Mesothelial cell of epicardium (in vitro differentiated cells): ENCODE measurements at places on chromosomes 7 and 10. TPM values are rescaled to one million over a fixed set of nuclear protein-coding genes. Genes with fewer than 3 reads are reported as not detected.

Gene EGFR
- 16.3 to 19.4 TPM (median 18.6 TPM) in 3 replicates for total RNA-seq

Gene RARRES2
- 24.9 to 26.4 TPM (median 26.2 TPM) in 3 replicates for total RNA-seq

Gene PPP1R3C
- total RNA-seq = 9.2 to 9.9 TPM (median 9.7 TPM) in 3 replicates

Gene TMEM213
- not detected in 3 replicates for total RNA-seq

Gene TFPI2
- 58.9 to 73.5 TPM (median 69.4 TPM) in 3 replicates for total RNA-seq

Gene HOXA6
- total RNA-seq = 43.7 to 45.6 TPM (median 44.4 TPM) in 3 replicates

Gene STOX1
- 2.5 to 3.0 TPM (median 2.6 TPM) in 3 replicates for total RNA-seq

Gene FXYD4
- total RNA-seq = not detected in 3 replicates

Gene PON1
- total RNA-seq = not detected in 3 replicates

Gene AOAH
- total RNA-seq = 0.40 to 0.89 TPM (median 0.45 TPM) in 3 replicates

Gene CUBN
- 0.90 to 1.8 TPM (median 1.5 TPM) in 3 replicates for total RNA-seq

Gene CDC14C
- total RNA-seq = 0.07 to 0.11 TPM in 2 of 3 replicates, not detected in the other

Gene GNAT3
- total RNA-seq = not detected in 3 replicates

Gene GRID2IP
- total RNA-seq = 1.4 to 1.5 TPM (median 1.5 TPM) in 3 replicates

Gene NKX1-2
- not detected in 3 replicates for total RNA-seq

Gene FRMD4A
- total RNA-seq = 41.7 to 45.0 TPM (median 42.4 TPM) in 3 replicates

Gene CALCR
- not detected in 3 replicates for total RNA-seq

Gene TRPV5
- total RNA-seq = 0.18 to 0.56 TPM (median 0.29 TPM) in 3 replicates

Gene CLCN1
- total RNA-seq = 0.07 to 0.16 TPM (median 0.11 TPM) in 3 replicates

Gene METTL27
- total RNA-seq = 7.9 to 11.4 TPM (median 8.7 TPM) in 3 replicates

Gene GPR37
- total RNA-seq = 4.7 to 5.0 TPM (median 4.8 TPM) in 3 replicates

Gene GPR85
- total RNA-seq = 1.8 to 2.2 TPM (median 2.1 TPM) in 3 replicates

Gene AVL9
- total RNA-seq = 36.8 to 39.6 TPM (median 38.5 TPM) in 3 replicates

Gene GSDME
- 9.3 to 10.2 TPM (median 9.8 TPM) in 3 replicates for total RNA-seq

Gene MYO1G
- 0.65 to 0.69 TPM (median 0.66 TPM) in 3 replicates for total RNA-seq

Gene PNLIPRP3
- not detected in 3 replicates for total RNA-seq

Gene MINDY4
- 10.8 to 11.6 TPM (median 11.3 TPM) in 3 replicates for total RNA-seq

Gene NRG3
- 0.42 to 0.74 TPM (median 0.57 TPM) in 3 replicates for total RNA-seq

Gene SPAM1
- total RNA-seq = not detected in 3 replicates

Gene FGFBP3
- 3.5 to 3.7 TPM (median 3.6 TPM) in 3 replicates for total RNA-seq

Gene CHRM2
- 40.9 to 47.7 TPM (median 41.6 TPM) in 3 replicates for total RNA-seq

Gene PKD1L1
- 0.18 to 0.38 TPM (median 0.36 TPM) in 3 replicates for total RNA-seq

Gene C10orf105
- 0.11 to 0.25 TPM (median 0.18 TPM) in 3 replicates for total RNA-seq

Gene ANKRD7
- total RNA-seq = not detected in 3 replicates

Gene SFTPA1
- total RNA-seq = not detected in 3 replicates

Gene POU6F2
- 8.1 to 9.2 TPM (median 8.6 TPM) in 3 replicates for total RNA-seq

Gene PRKG1
- total RNA-seq = 35.0 to 37.0 TPM (median 35.9 TPM) in 3 replicates

Gene SYCE1
- not detected in 3 replicates for total RNA-seq

Gene GOLGA7B
- total RNA-seq = 0.07 to 0.16 TPM (median 0.09 TPM) in 3 replicates

Gene FKBP9
- total RNA-seq = 186 to 208 TPM (median 186 TPM) in 3 replicates

Gene PRLHR
- total RNA-seq = not detected in 3 replicates

Gene MRPS33
- total RNA-seq = 41.5 to 42.2 TPM (median 41.6 TPM) in 3 replicates

Gene ZNF511
- 38.6 to 44.9 TPM (median 39.5 TPM) in 3 replicates for total RNA-seq

Gene EIF4H
- total RNA-seq = 264 to 270 TPM (median 267 TPM) in 3 replicates

Gene CALML3
- 0.07 TPM in 1 of 3 replicates, not detected in the others for total RNA-seq

Gene CHAT
- not detected in 3 replicates for total RNA-seq

Gene ST8SIA6
- total RNA-seq = 1.4 to 1.7 TPM (median 1.4 TPM) in 3 replicates

Gene ELFN1
- total RNA-seq = 11.4 to 13.5 TPM (median 11.9 TPM) in 3 replicates

Gene C10orf53
- not detected in 3 replicates for total RNA-seq
